Right atrium auricular region (tissue), 2 donors: ENCODE measurements at places on chromosomes 6 and 20.

GRCh38 chr6:52953911-52954839 lies 40.9 kb downstream of the GSTA4 start:
- no peaks in the 10 kb centered on the region for H3K4me1 ChIP-seq
- H3K27me3 ChIP-seq: no peaks in the 10 kb centered on the region
- no peak overlapping the region for H3K27ac ChIP-seq

DNA sequence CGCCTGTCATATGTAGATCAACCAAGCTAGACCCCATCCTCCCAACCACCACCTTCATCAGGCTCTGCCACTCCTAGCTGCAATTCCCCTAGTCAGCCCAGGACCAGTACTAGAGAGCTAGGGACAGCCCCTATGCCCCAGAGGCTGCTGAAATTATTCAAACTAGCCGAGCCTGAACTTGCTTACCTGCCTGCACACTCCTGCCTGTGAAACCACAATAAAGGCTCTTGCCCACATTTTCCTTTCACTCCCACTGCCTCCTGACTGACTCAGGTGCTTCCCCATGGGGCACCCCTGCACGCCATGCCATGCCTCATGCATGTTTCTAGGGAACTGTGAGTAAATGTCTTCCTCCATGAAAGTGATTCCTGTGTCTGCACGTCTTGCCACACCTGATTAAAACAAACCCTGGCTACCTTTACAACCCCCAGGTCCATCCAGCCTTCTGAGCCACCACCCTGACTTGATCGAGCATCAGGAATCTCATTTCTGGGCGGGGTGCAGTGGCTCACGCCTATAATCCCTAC lies 66.5 kb upstream of the IER3 start:
- H3K27ac ChIP-seq: no peak overlapping the region
- DNase-seq: no peak
- no peak overlapping the region for H3K4me3 ChIP-seq
- peaks cover 19% of the 10 kb centered on the region for H3K4me1 ChIP-seq
- H3K36me3 ChIP-seq: no peaks in the 10 kb centered on the region

GRCh38 chr20:41007481-41007880 lies 21.1 kb upstream of the TOP1 start:
- H3K27ac ChIP-seq: no peak overlapping the region
- no peaks in the 10 kb centered on the region for H3K27me3 ChIP-seq
- no peaks in the 10 kb centered on the region for H3K36me3 ChIP-seq
- no peak for DNase-seq

GRCh38 chr6:72916906-72917305 lies 295.0 kb downstream of the KCNQ5 start:
- no peak for DNase-seq
- H3K27ac ChIP-seq: no peak overlapping the region
- no peaks in the 10 kb centered on the region for H3K36me3 ChIP-seq
- H3K4me3 ChIP-seq: no peak overlapping the region
- H3K27me3 ChIP-seq: no peaks in the 10 kb centered on the region
- H3K4me1 ChIP-seq: no peaks in the 10 kb centered on the region

DNA sequence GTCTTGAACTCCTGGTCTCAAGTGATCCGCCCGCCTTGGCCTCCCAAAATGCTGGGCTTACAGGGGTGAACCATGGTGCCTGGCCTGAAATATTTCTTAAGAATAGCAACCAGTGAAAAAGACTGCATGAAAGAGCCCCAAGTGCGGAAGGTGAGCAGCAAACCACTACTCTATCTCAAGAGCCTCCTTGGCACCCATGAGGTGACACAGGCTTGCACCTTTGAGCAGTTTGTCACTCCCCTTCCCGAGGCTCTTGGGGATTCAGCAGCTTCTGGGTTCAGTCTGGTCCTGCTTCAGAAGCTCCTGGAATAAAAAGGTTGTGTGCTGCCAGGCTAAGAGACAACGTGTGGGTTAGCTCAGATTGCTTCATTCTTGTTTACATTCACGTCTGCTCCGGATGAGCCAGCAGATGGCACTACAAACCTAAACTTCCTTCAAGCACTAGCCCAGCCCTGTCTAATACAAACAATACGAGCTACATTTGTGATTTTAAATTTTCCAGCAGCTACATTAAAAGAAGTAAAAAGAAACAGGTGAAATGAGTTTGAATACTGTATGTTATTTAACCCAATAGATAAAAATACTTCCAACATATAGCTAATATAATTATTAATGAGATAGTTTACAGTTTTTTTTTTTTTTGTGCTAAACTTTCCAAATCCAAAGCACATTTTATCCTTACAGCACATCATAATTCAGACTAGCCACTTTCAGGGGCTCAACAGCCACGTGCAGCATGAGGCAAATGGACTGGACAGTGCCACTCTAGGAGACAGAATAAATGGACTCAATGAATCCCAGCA lies 46.2 kb downstream of the GJA10 start:
- H3K4me1 ChIP-seq: no peaks in the 10 kb centered on the region
- no peak overlapping the region for H3K4me3 ChIP-seq
- H3K36me3 ChIP-seq: no peaks in the 10 kb centered on the region
- peak; percentile 79 for DNase-seq
- no peaks in the 10 kb centered on the region for H3K27me3 ChIP-seq

GRCh38 chr6:11785415-11785773 lies 6.8 kb upstream of the ADTRP start:
- H3K27me3 ChIP-seq: no peaks in the 10 kb centered on the region
- no peaks in the 10 kb centered on the region for H3K36me3 ChIP-seq
- H3K27ac ChIP-seq: no peak overlapping the region
- no peak overlapping the region for H3K4me3 ChIP-seq
- H3K4me1 ChIP-seq: no peaks in the 10 kb centered on the region

- DNase-seq: no peak
- H3K4me1 ChIP-seq: no peaks in the 10 kb centered on the region
- no peak overlapping the region for H3K27ac ChIP-seq
- no peak overlapping the region for H3K4me3 ChIP-seq
Observed at GRCh38 chr6:125526007-125526720, 223.3 kb upstream of the HEY2 start.

- H3K4me3 ChIP-seq: no peak overlapping the region
- peak; percentile 80 for DNase-seq
- no peaks in the 10 kb centered on the region for H3K4me1 ChIP-seq
- no peaks in the 10 kb centered on the region for H3K27me3 ChIP-seq
- H3K27ac ChIP-seq: peak overlapping the region; percentile 59
Observed at GRCh38 chr20:46568570-46569129, 18.2 kb upstream of the OCSTAMP start.

- DNase-seq: no peak
- H3K27me3 ChIP-seq: no peaks in the 10 kb centered on the region
- H3K4me3 ChIP-seq: no peak overlapping the region
Observed at GRCh38 chr6:158018041-158018771, 36.5 kb downstream of the SYNJ2 start.

GRCh38 chr6:116557893-116558292 lies 4.3 kb downstream of the CALHM4 start:
- no peaks in the 10 kb centered on the region for H3K36me3 ChIP-seq
- H3K27me3 ChIP-seq: no peaks in the 10 kb centered on the region
- no peak for DNase-seq
- no peak overlapping the region for H3K4me3 ChIP-seq

DNA sequence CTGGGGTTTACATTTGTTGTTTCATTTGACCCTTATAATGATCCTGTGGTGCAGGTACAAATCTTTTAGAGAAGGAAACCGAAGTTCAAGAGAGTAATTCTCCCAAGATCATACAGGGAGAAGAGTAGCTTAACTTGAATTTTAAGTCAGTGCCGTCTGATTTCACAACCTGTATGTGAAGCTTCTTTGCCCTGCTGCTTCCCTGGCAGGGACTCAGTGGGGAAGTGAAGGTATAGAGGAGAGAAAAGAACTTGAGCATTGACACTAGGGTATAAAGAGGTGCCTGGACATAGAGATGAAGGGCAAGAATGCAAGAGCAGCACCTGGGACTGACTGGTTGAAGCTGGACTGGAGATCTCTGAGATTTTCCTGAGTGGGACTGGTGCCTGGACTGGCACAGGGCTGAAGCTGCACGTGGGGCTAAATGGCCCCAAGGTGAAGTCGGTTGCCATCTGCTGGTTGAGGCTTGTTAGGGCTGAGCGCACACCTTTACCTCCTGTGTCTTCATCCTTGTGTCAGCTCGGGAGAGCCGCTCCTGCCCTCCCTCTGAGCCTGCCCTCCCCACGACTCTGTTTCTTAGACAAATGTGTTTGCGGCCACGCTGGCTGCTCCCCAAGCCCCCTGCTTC lies 41.8 kb downstream of the FARS2 start:
- H3K27me3 ChIP-seq: no peaks in the 10 kb centered on the region
- H3K4me3 ChIP-seq: no peak overlapping the region
- H3K27ac ChIP-seq: no peak overlapping the region
- H3K4me1 ChIP-seq: peaks cover 10% of the 10 kb centered on the region

DNA sequence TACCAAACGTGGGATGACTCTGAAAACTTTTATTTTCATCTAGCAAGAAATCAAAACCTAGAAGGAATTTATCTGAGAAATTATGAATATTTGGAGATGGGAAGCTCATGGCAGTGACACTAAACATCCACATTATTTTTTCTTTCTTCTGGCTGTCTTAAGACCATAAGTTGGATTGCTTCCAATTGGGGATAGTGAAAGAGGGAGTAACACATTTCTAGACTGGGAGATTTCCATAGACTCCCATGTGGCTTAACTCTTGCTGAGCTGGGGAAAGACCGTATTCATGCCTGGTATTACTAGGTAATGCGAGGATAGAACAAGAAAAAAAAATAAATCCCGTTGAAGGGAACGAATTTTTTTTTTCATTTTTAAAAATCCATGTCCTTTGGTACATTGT lies 120.0 kb downstream of the UTRN start:
- no peak for DNase-seq
- no peak overlapping the region for H3K27ac ChIP-seq
- peaks cover 24% of the 10 kb centered on the region for H3K4me1 ChIP-seq
- no peaks in the 10 kb centered on the region for H3K27me3 ChIP-seq
- no peaks in the 10 kb centered on the region for H3K36me3 ChIP-seq

GRCh38 chr20:63484651-63485403 lies 12.4 kb upstream of the KCNQ2 start:
- H3K27ac ChIP-seq: peak overlapping the region; percentile 7
- H3K27me3 ChIP-seq: peaks cover 3% of the 10 kb centered on the region

DNA sequence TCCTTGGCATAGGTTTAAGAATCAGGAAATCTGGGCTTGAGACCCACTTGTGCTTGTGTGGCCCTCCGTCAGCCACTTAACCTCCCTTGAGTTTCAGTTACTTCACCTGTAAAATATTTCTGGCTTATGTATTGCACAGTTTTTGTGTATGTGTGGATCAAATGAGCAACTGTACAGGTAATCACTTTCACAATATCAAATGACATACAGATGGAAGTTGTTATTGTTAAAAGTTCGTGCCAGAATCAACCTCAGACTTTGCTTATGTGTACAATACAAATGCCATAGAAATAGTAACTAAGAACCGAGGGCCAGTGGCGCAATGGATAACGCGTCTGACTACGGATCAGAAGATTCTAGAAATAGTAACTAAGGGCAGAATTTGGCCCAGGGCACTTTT lies 65.6 kb upstream of the KIF13A start:
- H3K36me3 ChIP-seq: no peaks in the 10 kb centered on the region
- H3K27ac ChIP-seq: no peak overlapping the region
- H3K4me3 ChIP-seq: no peak overlapping the region
- no peaks in the 10 kb centered on the region for H3K27me3 ChIP-seq

- no peak overlapping the region for H3K27ac ChIP-seq
- DNase-seq: no peak
- no peak overlapping the region for H3K4me3 ChIP-seq
- no peaks in the 10 kb centered on the region for H3K36me3 ChIP-seq
Observed at GRCh38 chr6:113039005-113039404, 691.9 kb downstream of the RFPL4B start.

DNA sequence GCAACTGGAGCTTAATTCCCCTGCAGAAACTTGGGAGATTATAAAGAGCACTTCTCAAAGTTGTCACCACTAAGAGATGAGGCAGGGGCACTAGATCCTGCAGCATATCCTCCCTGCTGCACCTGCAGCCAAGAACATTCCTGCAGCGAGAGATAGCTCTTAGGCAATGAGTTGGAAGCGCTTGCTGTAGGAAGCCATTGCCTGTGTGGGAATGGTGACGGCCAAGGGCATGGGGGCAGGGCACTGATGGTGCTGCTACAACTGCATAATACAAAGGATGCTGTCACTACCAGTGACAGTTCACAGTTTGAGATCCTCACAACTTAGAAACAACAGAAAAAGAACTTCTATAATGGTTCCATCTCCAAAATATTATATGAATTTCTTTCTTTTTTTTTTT lies 89.9 kb downstream of the CDS2 start:
- H3K4me3 ChIP-seq: no peak overlapping the region
- H3K27ac ChIP-seq: no peak overlapping the region
- no peaks in the 10 kb centered on the region for H3K27me3 ChIP-seq
- DNase-seq: no peak

DNA sequence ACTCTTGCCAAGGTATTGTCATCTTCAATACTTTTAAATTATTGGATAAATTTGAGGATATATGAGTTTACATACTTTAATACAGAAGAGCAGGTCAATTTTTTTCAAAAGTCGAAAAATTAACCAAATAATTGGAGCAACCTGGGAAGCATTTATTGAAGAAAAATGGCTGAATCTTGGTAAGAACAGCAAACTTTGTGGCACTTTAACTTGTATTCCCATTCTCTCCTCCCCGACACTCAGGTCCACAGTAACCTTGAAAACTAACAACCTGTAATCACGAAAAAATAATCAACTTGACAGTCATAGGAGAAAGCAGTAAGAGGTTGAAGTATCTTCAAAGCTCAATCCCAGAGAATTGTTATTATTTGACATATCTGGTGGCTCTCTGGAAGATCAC lies 55.6 kb downstream of the THEMIS start:
- no peaks in the 10 kb centered on the region for H3K27me3 ChIP-seq
- no peaks in the 10 kb centered on the region for H3K36me3 ChIP-seq
- no peak overlapping the region for H3K4me3 ChIP-seq
- no peaks in the 10 kb centered on the region for H3K4me1 ChIP-seq
- H3K27ac ChIP-seq: no peak overlapping the region
- DNase-seq: no peak

GRCh38 chr20:52805296-52805571 lies 166.9 kb upstream of the TSHZ2 start:
- no peaks in the 10 kb centered on the region for H3K36me3 ChIP-seq
- no peak overlapping the region for H3K4me3 ChIP-seq
- no peak for DNase-seq
- no peak overlapping the region for H3K27ac ChIP-seq
- H3K27me3 ChIP-seq: no peaks in the 10 kb centered on the region
- H3K4me1 ChIP-seq: peaks cover 3% of the 10 kb centered on the region

- DNase-seq: no peak
- no peaks in the 10 kb centered on the region for H3K36me3 ChIP-seq
- no peaks in the 10 kb centered on the region for H3K27me3 ChIP-seq
- H3K27ac ChIP-seq: no peak overlapping the region
- no peak overlapping the region for H3K4me3 ChIP-seq
Observed at GRCh38 chr6:14077193-14077867, 40.2 kb upstream of the CD83 start.
